ENCODE measurements at places on chromosomes 1 and 21. TPM values are rescaled to one million over a fixed set of nuclear protein-coding genes. Genes with fewer than 3 reads are reported as not detected.

The AADACL4 gene
- total RNA-seq = not detected

The CYP4A22 gene
- not detected for total RNA-seq

The CDC20 gene
- total RNA-seq = 201 TPM

The LGR6 gene
- total RNA-seq = 0.23 TPM

The RNU1-1 gene
- under 0.01 TPM for total RNA-seq

The OVAAL gene
- total RNA-seq = not detected

The NFASC gene
- total RNA-seq = 3.4 TPM

The TCHH gene
- total RNA-seq = 0.38 TPM

The XCL2 gene
- total RNA-seq = not detected

The C1orf185 gene
- total RNA-seq = not detected

The PAPPA2 gene
- total RNA-seq = 0.26 TPM
